ENCODE measurements at places on chromosomes 3 and 15. TPM values are rescaled to one million over a fixed set of nuclear protein-coding genes. Genes with fewer than 3 reads are reported as not detected.

Gene SLC22A14
- 0.47 TPM for total RNA-seq

Gene ULK3
- 30.6 TPM for total RNA-seq

Gene AGTR1
- 2.1 TPM for total RNA-seq

Gene GP5
- 0.10 TPM for total RNA-seq

Gene EFHB
- total RNA-seq = 1.8 TPM

Gene GPR87
- not detected for total RNA-seq

GRCh38 chr3:115488409-115488808 lies 134.9 kb upstream of the GAP43 start:
- H3K27me3 ChIP-seq = peaks cover 8% of the 10 kb centered on the region
- H3K27ac ChIP-seq = no peak overlapping the region
- DNase-seq = no peak
- peaks cover 4% of the 10 kb centered on the region for H3K4me1 ChIP-seq
- no peaks in the 10 kb centered on the region for H3K36me3 ChIP-seq

- H3K4me3 ChIP-seq = peak overlapping the region; percentile 72
- peaks cover 19% of the 10 kb centered on the region for H3K36me3 ChIP-seq
- peaks cover 30% of the 10 kb centered on the region for H3K4me1 ChIP-seq
- DNase-seq = no peak
- H3K27ac ChIP-seq = peak overlapping the region; percentile 85
- H3K27me3 ChIP-seq = no peaks in the 10 kb centered on the region
Observed at GRCh38 chr15:52651868-52652267, 27.3 kb downstream of the ATOSA start.

- H3K27ac ChIP-seq = no peak overlapping the region
- H3K4me1 ChIP-seq = no peaks in the 10 kb centered on the region
Observed at GRCh38 chr3:153090973-153091372, 71.1 kb upstream of the RAP2B start.

Data from osteocyte (in vitro differentiated cells).